ENCODE measurements at places on chromosomes 6 and 20.
A peak's percentile ranks its signal among the peaks of the same experiment; 100 is the strongest.

GRCh38 chr6:6721606-6722005 lies 133.1 kb downstream of the LY86 start:
- no peak for DNase-seq

- DNase-seq: no peak
Measured at GRCh38 chr20:19260412-19261090, 48.1 kb downstream of the SLC24A3 start.

- no peak for DNase-seq
Measured at GRCh38 chr6:111829998-111830397, 43.3 kb downstream of the FYN start.

- DNase-seq: no peak
Measured at GRCh38 chr6:46378882-46379416, 112.3 kb downstream of the RCAN2 start.

- peak; percentile 89 for DNase-seq
Measured at GRCh38 chr6:39166189-39166911, 51.4 kb upstream of the SAYSD1 start.

DNA sequence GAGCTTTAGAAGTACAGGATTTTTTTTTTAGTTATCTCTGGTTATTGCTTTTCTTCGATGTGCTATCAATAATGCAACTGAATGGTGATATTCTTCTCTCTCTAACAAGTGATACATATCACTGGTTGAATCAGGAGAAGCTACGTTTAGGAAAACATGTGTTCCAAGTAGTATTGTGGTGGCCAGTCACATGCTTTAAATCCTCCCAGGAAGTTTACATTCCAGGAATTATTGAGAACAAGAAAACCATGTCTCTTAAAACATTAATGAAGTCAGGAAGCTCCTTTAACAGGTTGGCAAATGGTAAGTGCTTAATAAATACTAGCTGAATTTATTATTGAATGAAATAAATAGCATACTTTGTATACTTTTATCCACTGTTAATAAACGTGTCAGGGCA lies 371.1 kb downstream of the BCKDHB start:
- DNase-seq: no peak
